ENCODE measurements at places on chromosomes 13 and 19.
A peak's percentile ranks its signal among the peaks of the same experiment; 100 is the strongest.

DNA sequence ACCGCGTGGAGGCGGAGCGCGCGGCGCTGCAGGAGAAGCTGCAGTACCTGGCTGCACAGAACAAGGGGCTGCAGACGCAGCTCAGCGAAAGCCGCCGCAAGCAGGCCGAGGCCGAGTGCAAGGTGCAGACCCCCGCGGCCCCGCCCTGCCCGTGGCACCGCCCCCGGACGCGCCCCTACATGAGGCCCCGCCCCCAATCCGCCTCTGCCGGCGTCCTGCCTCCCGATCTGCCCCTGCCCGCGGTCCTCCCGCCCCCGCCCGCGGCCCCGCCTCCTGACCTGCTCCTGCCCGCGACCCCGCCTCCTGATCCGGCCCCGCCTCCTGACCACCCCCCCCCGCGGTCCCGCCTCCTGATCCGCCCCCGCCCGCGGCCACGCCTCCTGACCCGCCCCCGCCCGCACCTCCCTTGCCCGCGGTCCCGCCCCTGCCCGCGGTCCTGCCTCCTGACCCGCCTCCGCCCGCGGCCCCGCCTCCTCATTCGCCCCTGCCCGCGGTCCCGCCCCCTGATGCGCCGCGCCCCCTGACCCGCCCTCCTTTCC lies 11.7 kb downstream of the PRR36 start:
- DNase-seq, result peak; percentile 41

- no peak for DNase-seq
Observed at GRCh38 chr13:79631051-79631659, 150.2 kb downstream of the NDFIP2 start.

- DNase-seq, result no peak
Observed at GRCh38 chr19:15154002-15154612, 46.7 kb downstream of the NOTCH3 start.

- no peak for DNase-seq
Observed at GRCh38 chr13:44219577-44220548, 153.8 kb upstream of the SERP2 start.

- no peak for DNase-seq
Observed at GRCh38 chr13:33323801-33324510, 38.4 kb upstream of the STARD13 start.

GRCh38 chr19:17946965-17947784 lies 14.4 kb downstream of the CCDC124 start:
- no peak for DNase-seq

GRCh38 chr19:18878058-18878797 lies 17.7 kb downstream of the CERS1 start:
- DNase-seq, result no peak

DNA sequence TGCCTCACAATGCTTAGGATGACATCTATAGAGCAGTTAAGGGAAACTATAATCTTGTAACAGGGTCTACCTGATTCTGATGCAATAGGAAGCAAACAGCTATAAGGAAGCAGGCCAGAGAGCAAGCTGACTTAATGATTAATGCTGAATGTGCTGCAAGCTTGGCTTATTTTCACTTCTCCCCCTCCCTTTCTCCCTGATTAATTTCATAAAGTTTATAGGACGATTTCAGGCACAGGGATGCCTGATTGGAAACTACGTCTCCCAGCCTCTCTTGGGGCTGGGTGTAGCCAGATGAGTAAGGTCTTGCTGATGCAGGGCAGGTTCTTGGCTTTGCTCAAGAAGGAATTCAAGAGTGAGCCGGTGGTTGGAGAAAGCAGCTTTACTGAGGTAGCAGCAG lies 82.8 kb upstream of the MRI1 start:
- no peak for DNase-seq

DNA sequence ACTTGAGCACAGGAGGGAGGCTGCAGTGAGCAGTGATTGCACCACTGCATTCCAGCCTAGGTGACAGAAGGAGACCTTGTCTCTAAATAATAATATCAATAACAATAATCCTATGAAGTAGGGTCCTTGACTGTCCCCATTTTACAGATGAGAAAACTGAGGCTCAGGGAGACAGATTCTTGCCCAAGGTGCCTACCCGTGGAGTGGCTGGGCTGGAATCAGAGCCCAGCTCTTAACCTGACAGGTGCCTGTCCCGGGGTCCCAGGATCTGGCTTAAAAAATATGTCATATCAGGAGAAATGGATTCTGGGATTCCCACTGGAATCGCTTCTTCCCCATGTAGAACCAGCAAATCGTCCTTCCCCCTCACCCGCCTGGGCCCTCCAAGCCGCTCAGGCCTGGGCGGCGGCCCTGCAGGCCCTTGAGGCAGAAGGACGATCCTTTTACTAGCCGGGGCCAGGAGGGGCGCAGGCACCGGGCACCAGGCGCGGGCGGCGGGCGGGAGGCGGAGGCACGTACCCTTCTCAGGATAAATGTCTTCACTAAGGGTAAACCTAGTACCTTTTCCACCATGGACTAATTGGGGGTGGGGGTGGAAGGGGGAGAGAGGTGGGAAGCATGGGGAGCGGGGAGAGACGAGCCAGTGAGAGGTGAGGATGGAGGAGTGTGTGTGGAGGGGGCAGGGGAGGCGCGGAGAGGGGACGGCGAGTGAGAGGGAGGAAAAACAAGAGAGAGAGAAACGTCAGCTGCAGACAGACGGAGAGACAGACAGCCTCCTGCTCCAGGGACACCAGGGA lies 60.6 kb downstream of the COLGALT1 start:
- no peak for DNase-seq

- no peak for DNase-seq
Observed at GRCh38 chr19:50723069-50723468, at the start of gene CLEC11A. CLEC11A (plus strand) TSS chr19:50723364; CDS start chr19:50723526, 162 bp downstream.

DNA sequence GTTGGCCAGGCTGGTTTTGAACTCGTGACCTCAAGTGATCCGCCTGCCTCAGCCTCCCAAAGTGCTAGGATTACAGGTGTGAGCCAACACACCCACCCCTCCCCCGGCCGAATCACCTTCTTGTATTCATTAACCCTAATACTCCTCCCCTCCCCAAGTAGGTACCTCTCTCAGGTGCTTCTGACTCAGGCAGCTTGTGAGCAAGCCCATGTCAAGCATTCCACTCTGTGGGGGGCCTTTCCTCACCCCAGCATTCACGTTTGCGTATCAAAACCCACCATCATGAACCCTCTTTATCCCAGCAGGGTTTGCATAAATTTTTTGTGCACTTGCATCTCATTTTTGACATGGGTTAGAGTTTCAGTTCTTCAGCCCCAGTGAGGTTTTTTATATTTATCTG lies 23.6 kb upstream of the RFXAP start:
- DNase-seq, result no peak

DNA sequence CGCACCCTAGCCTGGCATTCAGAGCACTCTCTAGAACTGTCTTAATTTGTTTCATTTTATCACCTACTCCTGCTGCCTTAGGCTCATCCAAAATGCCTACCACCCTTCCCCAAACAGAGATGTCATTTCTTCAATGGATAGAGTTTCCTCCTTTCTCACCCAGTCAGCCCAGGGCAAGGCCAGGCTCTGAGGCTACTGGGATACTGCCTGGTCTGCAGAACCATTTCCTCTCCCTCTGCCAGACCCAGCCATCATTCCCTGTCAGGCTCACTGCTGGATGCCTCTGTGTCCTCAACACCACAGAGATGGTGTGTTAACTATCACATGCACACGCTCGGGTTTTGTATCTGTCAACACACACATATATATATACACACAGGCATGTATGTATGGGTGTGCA lies 47.2 kb downstream of the C13orf42 start:
- DNase-seq, result no peak

DNA sequence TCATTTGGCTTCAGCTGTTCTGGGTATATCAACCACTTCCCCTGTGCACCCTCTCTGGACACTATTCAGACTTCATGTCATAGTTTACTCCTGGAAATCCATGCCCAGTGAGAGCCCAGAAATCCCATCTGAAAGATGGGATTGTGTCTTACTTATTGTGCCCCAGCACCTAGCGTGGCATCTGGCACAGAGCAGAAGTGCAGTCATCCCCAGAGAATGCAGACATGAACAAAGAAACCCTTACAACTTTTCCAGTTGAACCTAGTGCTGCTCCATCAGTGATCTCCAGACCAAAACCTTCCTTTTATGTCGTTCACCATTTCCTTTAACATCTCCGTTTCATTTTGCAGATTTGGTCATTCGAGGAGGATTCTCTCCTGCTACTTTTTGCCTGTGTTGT lies 60.6 kb downstream of the MBNL2 start:
- DNase-seq, result no peak

- DNase-seq, result no peak
Observed at GRCh38 chr19:39544226-39544903, 4.4 kb upstream of the EID2 start.
